Stimulated activated CD4-positive, alpha-beta T cell treated with anti-CD3 and anti-CD28 coated beads, TNF-alpha, amount 100 ng/mL, for 1 hour (primary cell): ENCODE measurements at places on chromosomes 6 and 20.

GRCh38 chr6:163835439-163836171 is 421.1 kb downstream of the QKI start:
- no peak for DNase-seq

DNA sequence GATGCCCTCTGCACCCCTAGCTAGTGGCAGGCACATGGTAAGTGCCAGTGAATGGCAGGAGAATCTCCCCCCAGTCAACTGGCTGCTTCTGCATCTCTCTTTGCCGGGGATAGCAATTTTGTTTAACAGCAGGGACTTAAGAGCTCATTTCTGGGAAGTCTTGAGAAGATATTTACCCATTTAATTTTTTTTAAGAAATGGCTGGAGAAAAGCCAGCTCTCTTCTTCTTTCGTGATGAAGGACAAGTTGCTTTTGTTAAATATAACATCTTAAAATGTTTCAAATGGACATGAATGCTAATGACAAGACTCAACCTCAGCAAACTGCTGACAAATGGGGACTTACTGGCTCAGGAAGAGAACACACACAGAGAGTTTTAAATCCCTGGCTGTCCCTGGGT is 55.0 kb upstream of the IYD start:
- DNase-seq, result no peak

DNA sequence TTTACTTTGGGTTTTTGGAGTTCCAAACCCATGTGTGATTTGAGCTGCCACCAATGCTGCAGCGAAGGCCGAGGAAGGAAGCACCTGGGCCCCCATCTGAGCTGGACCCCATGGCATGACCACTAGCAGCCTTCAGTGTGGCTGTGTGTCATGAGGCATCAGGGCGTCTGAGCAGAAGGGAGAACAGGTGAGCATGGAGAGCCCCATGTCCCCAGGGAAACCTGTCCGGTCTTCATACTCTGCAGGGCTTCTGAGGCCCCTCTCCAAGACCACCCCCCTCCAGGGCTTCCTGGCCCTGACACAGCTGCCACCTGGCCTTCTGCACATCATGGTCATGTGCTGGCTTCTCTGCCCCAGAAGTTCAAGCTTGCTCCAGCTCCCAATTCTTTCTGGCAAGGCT is 169.1 kb upstream of the CST7 start:
- DNase-seq, result no peak

DNA sequence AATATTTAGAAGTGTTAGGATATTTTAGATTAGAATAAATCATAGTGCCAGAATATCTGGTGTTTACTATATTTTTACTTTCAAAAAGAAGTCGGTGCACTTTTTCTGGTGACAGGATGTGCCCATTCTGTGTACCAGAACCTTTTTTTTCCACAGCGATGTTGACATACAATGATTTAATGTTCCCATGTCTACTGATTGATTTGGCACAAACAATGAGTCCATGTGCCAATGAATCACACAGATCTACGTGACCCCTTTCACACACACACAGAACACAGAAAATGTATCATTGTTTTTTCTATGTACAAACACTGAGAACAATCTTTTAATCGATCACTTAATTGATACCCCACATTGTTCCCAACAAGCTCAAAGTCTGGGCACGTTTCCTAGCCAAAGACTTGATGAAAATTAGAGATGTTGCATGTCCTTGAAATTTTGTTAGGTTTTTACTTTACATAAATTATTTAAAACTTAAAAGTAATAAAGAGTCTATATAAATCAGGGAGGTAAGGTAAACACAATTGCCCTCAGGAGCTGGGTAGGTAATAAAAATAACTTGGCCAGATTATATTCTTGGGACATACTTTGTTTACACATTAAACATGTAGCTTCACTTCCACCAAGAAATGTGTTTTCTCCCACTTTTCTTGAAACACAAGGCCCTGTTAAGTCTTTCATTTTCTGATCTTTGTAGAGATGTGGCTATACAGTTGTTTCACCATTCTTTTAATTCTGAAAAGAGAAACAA is 36.4 kb upstream of the SOX4 start:
- DNase-seq, result no peak

GRCh38 chr20:48716541-48716940 is 111.3 kb downstream of the PREX1 start:
- no peak for DNase-seq

GRCh38 chr20:44182135-44182765 is 4.7 kb downstream of the JPH2 start:
- DNase-seq, result no peak

DNA sequence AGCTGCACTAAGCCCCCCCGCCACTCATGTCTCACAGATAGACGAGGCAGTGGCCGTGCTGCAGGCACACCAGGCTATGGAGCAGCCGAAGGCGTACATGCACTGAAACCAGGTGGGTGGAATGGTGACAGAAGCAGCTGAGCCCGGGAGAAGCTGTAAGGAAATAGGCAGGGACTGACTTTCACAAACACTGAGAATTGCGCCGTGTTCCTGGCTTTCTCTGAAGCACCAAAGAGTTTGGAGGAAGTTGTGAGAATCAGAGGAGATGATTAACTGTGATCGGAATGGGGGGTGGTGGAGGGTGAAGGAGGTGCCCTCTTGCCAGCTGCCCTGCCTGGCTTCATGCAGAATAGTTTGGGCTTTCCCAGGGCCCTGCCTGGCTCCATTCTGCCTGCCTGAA is 21.6 kb downstream of the TOMM34 start:
- DNase-seq, result no peak

- DNase-seq, result no peak
Observed at GRCh38 chr20:33673410-33674293, 576 bp downstream of the NECAB3 start.

DNA sequence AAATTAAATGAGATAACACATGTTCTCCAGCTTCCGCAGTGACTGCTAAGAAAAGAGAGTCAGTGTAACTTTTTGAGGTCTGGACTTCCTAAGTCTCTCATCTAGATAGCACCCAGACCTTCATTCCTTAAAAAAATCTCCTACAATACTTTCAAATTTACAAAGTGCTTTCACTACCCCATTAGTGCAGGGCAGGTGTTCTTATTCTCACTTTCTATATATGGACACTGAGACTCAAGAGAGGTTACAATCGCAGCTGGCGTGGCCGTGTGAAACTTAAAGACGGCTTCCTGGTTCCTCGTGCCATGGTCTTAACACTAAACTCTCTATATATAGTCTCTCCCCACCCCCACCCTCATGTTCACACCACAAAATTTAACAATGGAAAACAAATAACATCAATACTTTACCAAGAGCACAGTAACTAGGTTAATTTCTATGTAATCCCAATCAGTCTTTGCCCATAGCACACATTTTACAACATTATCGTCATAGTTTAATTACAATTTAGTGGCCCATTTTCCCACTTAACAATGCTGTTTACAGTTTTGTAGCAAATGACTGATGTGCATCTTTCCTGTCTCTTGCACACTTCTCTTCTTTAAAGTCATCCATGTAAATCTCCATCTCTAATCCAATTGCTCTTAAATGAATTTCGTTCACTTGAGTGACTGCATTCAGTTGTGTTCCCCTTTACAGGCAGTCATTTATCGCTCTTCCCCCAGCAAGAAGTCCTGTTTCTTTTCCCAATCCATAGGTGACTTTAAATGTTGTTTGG is 78.8 kb upstream of the ARID1B start:
- DNase-seq, result no peak

GRCh38 chr20:14550655-14551054 is 213.2 kb upstream of the FLRT3 start:
- no peak for DNase-seq

DNA sequence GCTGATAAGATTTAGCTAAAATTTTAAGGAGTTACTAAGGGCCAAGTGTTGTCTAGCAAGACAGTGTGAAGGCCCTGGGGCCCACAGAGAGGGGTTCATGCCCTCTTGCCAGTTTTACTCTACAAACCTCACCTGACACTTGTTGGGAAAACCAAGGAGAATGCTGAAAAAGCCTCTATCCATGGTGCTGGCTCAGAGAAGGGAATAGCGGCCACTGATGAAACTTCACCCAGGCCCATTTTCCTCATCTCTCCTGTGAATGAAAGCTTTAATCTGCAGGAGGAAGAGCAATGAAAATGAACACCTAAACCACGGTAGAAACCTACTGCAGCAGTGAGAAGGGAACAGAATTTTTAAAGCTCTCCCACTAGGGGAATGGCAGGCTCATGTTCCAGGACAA is 317.3 kb upstream of the CNR1 start:
- DNase-seq, result no peak

GRCh38 chr6:117304446-117304845 is 39.1 kb downstream of the VGLL2 start:
- DNase-seq, result no peak

DNA sequence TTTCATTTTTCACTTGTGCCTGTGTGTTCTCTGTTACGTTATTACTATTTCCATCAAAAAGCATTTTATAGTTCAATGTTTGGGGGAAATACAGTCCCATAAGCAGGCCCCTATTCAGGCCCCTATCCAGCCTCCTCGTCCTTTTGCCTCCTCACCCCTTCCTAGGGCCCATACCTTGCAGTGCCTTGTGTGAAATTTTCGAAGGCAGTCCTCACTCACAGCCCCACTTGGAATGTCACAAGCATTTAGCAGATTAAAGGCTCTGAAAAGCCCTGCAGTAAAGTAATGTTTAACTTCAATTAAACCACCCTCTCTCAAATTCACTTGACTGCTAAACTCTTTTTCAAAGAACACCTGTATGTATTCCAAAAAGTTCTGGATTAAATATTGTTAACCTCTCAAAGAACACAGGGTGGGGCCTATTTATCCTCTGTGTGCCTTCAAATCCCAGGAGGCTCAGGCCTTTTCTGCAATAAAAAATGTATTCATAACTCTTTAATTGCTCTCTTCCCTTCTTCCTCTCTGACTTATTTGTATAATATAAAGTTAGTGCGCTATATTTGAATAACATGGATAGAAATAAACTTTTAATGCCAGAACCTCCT is 202.5 kb downstream of the FOXA2 start:
- DNase-seq, result no peak

DNA sequence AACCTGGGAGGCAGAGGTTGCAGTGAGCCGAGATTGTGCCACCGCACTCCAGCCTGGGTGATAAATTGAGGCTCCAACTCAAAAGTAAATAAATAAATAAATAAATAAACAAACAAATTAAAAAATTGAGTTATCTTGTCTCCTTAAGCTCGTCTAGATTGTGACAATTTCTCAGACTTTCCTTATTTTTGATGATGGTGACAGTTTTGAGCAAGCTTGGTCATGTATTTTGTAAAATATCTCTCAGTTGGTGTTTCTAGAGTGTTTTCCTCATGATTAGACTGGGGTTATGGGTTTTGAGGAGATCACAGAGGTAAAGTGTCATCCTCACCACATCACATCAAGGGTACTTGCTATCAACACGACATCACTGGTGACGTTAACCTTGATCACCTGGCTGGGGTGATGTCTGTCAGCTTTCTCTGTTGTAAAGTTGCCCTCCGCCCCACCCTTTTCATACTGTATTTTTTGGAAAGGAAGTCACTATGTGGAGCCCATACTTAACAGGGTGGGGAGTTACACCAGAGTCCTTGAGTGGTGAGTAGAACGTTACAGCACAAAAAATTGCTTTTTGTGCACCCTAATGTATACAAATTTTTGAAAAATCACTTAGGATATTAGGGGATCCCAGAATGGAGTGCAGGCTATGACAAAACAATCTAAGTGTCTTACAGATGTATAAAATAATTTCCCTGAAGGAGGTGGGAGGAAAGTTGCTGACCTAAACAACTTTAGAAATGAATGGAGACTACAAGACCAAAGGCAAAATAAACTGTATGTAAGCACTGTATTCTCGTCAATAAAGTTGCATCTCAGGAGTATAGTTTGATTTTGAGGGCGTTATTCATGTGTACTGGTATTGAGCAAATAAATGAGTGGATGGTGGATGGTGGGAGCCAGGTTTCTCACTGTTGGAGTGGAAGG is 116.4 kb upstream of the SGK1 start:
- no peak for DNase-seq

GRCh38 chr6:47180633-47181032 is 129.1 kb downstream of the TNFRSF21 start:
- DNase-seq, result no peak

- no peak for DNase-seq
Observed at GRCh38 chr6:160586374-160586773, 77.7 kb downstream of the LPA start.

DNA sequence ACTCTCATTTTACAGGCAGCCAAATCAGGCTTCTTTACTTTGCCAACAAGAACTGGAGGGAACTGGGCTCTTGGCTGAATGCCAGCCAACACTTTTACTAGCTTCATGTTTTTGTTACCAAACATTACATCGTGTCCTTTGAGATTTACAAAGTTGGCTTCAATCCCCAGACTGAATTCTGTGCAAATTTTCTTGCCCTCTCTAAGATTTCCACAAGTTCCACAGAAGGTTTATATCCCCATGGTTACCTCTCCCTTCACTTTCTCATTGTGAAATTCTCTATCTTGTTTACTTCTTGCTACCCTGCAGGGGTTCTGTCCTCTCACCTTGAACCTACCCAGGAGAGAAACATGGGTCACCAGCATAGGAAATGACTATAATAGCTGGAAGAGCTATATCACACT is 37.6 kb upstream of the PLCB1 start:
- DNase-seq, result no peak

GRCh38 chr6:40338306-40338705 is 248.9 kb downstream of the LRFN2 start:
- no peak for DNase-seq

- peak; percentile 13 for DNase-seq
Observed at GRCh38 chr6:30955367-30956042, 14.7 kb downstream of the MUCL3 start.

GRCh38 chr6:17886891-17887290 is 100.5 kb downstream of the KIF13A start:
- DNase-seq, result no peak

DNA sequence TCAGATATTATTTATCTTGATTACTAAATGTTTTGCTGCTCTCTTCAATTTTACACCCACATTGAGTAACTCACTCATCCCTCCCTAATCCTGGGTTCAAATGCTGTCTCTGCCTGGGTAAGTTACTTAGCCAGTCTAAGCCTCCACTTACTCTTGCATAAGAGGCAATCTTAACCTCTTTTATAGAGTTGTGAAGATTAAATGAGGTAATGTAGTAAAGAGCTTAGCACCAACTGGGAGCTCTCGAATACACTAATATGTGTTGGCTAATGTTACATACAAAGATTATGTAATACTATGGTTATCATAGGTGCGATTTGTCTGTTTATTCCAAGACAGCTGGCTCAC is 134.4 kb upstream of the STMND1 start:
- DNase-seq, result no peak

- no peak for DNase-seq
Observed at GRCh38 chr6:148611213-148611612, 135.6 kb upstream of the UST start.

- no peak for DNase-seq
Observed at GRCh38 chr6:117600008-117600743, 2.1 kb downstream of the GOPC start.

GRCh38 chr20:21048841-21049273 is 57.3 kb downstream of the LINC00237 start:
- peak; percentile 28 for DNase-seq

GRCh38 chr6:156306531-156306930 is 470.6 kb upstream of the ARID1B start:
- no peak for DNase-seq
